ENCODE measurements at places on chromosomes 4 and X.

GRCh38 chrX:30278365-30278764 is 30.8 kb downstream of the NR0B1 start:
- H3K27me3 ChIP-seq: no peaks in the 10 kb centered on the region
- no peak for DNase-seq

DNA sequence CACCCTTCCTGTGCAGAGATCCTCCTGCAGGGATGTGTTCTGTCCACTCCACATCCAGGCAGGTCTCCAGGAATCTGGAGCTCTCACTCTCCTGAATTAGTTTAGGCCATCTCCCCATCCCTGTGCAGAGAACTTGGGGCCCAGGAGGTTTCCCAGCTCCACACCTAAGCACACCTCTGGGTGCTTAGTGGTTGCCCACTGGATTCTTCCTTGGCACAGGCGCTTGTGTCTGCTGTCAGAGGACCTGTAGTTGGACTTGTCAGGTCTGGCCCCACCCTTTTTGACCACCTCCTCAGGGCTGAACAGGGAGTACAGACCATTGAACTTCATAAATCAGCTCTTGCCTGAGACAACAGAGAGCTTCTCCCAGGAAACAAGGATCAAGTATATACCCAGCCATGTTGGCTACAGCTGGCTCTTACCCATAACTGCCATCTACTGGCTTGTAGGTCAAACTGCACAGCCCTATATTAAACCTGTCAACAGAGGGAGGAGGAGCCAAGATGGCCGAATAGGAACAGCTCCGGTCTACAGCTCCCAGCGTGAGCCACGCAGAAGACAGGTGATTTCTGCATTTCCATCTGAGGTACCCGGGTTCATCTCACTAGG is 275.5 kb downstream of the PPARGC1A start:
- H3K4me1 ChIP-seq: no peaks in the 10 kb centered on the region
- H3K4me3 ChIP-seq: no peak overlapping the region
- no peak for DNase-seq
- H3K27me3 ChIP-seq: no peaks in the 10 kb centered on the region
- no peak overlapping the region for H3K27ac ChIP-seq
- H3K36me3 ChIP-seq: no peaks in the 10 kb centered on the region

DNA sequence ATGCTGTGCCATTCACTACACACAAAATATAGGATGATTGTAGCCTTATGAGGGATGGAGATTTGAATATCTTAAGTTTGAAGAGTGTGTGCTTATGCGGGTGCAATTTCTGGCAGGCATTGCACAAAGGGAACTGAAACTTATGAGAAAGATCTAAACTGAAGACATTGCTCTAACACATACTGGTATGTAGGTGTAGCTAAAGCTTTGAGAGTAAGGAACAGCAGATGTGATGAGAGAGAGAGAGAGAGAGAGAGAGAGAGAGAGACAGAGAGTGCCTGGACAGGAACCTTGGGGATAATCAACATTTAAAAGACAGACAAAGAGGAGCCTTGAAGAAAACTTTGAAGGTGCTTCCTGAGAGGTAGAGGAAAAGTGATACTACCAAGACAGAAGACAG is 379.7 kb downstream of the SPRY1 start:
- no peaks in the 10 kb centered on the region for H3K27me3 ChIP-seq
- no peak for DNase-seq
- no peak overlapping the region for H3K4me3 ChIP-seq
- H3K4me1 ChIP-seq: peaks cover 4% of the 10 kb centered on the region

DNA sequence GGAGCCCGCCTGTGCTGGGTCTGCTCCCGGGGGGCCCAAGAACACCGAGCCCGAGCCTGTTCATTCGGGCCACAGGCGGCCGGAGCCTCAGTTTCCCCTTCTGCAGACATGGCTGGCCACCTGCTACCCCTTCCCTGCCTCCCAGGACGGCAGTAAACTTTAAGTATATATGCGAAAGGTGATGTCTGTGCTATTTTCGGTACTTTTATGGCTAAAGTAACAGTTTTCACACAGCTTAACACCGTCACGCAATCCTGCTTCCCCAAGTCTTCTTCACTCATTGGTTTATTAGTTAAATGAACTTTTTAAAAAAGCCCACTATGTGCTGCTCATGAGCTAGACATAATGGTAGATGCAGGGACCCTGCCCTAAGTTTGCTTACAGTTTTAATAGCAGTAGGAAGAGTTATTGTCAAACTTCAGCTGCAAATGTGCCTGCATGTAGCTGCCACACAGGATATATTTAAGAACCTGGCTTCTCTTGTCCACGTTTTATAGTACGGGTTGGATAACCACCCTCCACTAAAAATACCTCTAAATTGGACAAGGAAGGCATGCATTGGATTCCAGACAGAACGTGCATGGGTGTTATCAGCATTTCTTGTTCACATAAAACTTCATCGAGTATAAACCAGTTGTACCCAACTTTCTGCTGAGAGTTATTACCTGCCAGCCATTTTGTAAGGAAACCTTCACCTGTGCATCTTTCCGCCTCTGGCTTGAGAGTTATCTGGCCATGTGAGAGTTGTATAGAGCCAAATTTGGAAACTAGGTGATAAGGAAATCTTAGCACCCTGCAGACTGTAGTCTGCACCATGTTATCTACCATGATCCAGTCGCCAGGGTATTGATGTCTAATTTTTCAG is 741 bp downstream of the ANAPC4 start:
- DNase-seq: no peak
- peak overlapping the region; percentile 36 for H3K27ac ChIP-seq
- H3K36me3 ChIP-seq: peaks cover 22% of the 10 kb centered on the region
- no peak overlapping the region for H3K4me3 ChIP-seq

DNA sequence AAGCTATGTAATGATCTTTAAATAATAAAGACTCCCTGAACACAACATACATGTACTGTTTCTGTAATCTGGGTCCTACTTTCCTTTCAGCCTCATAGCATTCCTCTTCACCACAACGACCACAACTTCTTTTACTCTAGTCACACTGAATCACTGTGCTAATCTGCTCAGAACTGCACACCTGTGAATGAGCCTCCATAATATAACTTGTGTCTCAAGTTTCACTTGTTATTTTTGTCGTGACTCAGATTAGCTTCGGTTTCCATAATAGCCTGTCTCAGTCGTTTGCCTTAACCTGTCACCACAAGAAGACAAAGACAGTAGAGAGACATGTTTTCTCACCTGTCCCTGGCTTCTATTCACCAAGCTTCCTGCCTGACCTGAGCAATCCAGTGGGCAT is 61.8 kb downstream of the MAGED1 start:
- no peak for DNase-seq
- no peaks in the 10 kb centered on the region for H3K4me1 ChIP-seq
- no peak overlapping the region for H3K27ac ChIP-seq
- no peak overlapping the region for H3K4me3 ChIP-seq

DNA sequence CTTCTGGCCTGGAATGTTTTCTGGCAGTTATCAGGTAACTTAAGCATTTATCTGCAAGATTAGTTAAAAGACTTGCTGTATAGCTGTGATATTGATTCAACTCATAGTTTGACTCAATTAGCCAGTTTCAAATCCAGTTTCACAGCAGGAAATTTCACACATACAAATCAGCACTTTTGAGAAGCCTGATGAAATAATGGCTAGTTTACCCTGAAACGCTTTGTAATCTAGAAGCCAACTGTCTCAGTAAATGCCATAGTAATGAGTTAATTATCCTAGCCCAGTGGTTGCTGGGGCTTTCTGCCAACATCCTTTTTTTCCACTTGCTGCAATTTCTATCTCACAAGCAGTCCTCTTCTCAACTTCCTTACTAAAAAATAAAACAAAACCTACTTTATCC is 53.1 kb downstream of the ARHGEF38 start:
- no peak overlapping the region for H3K27ac ChIP-seq
- no peak overlapping the region for H3K4me3 ChIP-seq
- no peaks in the 10 kb centered on the region for H3K4me1 ChIP-seq
- DNase-seq: no peak

DNA sequence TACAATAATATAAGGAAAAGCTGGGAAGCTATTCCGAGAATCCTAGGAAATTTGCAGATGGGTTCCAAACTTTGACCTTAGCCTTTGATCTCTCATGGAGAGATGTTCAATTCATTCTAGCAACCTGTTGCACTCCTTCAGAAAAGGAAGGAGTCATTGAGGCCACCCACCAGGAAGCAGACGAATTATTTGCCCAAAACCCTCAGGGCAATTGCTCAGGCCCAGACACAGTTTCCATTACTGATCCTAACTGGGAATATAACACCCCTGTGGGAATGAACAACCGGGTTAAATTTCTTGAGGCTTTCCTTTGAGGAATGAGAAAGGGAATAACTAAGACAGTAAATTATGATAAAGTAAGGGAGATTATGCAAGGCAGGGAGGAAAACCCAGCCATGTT is 13.5 kb upstream of the ZNF280C start:
- H3K27me3 ChIP-seq: peaks cover 6% of the 10 kb centered on the region
- H3K4me1 ChIP-seq: peaks cover 42% of the 10 kb centered on the region
- peaks cover 5% of the 10 kb centered on the region for H3K36me3 ChIP-seq
- no peak overlapping the region for H3K27ac ChIP-seq
- H3K4me3 ChIP-seq: no peak overlapping the region

- no peak overlapping the region for H3K27ac ChIP-seq
- H3K4me3 ChIP-seq: no peak overlapping the region
- no peaks in the 10 kb centered on the region for H3K27me3 ChIP-seq
- peaks cover 10% of the 10 kb centered on the region for H3K36me3 ChIP-seq
- H3K4me1 ChIP-seq: no peaks in the 10 kb centered on the region
Observed at GRCh38 chr4:89800012-89800516, 36.9 kb downstream of the SNCA start.

- no peak overlapping the region for H3K4me3 ChIP-seq
- no peak for DNase-seq
- no peak overlapping the region for H3K27ac ChIP-seq
- H3K27me3 ChIP-seq: no peaks in the 10 kb centered on the region
Observed at GRCh38 chr4:158715802-158716201, 7.4 kb downstream of the PPID start.

DNA sequence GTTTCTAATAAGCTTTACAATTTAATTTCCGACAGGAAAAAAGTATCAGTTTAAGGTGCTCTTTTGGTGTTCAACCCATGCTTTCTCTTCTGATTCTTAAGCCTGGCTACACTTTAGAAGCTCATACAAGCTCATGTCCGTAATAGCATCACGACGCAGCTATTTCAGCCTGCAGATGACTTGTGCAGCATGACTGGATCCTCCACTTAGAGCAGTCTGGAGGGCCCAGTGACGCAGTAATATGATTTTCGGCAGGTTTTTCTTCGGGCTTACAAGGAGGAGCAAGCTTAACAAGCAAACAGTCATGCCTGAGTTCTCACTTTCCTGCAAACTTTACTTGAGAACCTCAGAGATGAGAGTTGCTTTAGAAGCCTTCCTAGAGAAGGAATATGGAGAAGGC is 85.3 kb upstream of the MAML3 start:
- H3K27ac ChIP-seq: peak overlapping the region; percentile 75
- no peaks in the 10 kb centered on the region for H3K27me3 ChIP-seq

- H3K4me3 ChIP-seq: peak overlapping the region; percentile 70
- no peak for DNase-seq
- H3K4me1 ChIP-seq: peaks cover 92% of the 10 kb centered on the region
- peak overlapping the region; percentile 38 for H3K27ac ChIP-seq
Observed at GRCh38 chr4:3387943-3388361, 53.8 kb upstream of the HGFAC start.

- no peak overlapping the region for H3K27ac ChIP-seq
- peaks cover 72% of the 10 kb centered on the region for H3K4me1 ChIP-seq
- DNase-seq: no peak
- H3K36me3 ChIP-seq: no peaks in the 10 kb centered on the region
- H3K27me3 ChIP-seq: peaks cover 14% of the 10 kb centered on the region
Observed at GRCh38 chr4:7503559-7504249, 69.0 kb upstream of the PSAPL1 start.

DNA sequence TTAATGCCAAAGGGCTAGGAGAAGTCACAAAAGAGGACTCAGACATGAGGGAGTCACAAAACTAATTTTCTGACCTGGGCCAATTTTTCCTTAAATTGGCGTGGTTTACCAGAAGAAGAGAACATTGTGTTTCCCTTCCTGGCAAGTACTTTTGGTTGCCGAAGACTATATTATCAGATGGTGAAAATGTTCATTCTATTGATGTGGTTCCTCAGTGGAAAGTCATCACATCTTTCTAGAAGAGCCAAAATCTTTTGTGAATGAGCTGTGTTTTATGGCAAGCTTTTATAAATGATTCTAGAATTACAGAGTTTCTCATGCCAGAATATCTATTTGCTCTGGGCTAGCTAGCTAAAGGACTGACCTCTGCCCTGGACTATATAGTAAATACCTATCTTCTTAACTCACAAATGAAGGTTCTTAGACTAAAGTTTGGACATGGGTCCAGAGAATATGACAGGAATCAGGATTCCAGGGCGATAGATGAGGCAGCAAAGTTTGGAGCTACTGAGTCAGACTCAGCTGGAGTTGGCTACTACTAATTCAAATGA is 288.9 kb downstream of the IL1RAPL2 start:
- no peak overlapping the region for H3K27ac ChIP-seq
- no peak overlapping the region for H3K4me3 ChIP-seq
- no peaks in the 10 kb centered on the region for H3K36me3 ChIP-seq
- DNase-seq: no peak
- H3K4me1 ChIP-seq: peaks cover 16% of the 10 kb centered on the region

GRCh38 chr4:42641161-42641560 is 15.7 kb downstream of the ATP8A1 start:
- no peaks in the 10 kb centered on the region for H3K27me3 ChIP-seq
- H3K4me3 ChIP-seq: no peak overlapping the region
- no peak overlapping the region for H3K27ac ChIP-seq
- peaks cover 3% of the 10 kb centered on the region for H3K4me1 ChIP-seq

GRCh38 chrX:93673056-93673868 is at the start of gene NAP1L3:
Gene NAP1L3, minus strand, starts transcription at chrX:93673578. Its CDS starts 274 bp downstream, at chrX:93673304.
- peaks cover 21% of the 10 kb centered on the region for H3K4me1 ChIP-seq
- H3K36me3 ChIP-seq: no peaks in the 10 kb centered on the region
- peak; percentile 81 for DNase-seq
- peaks cover 5% of the 10 kb centered on the region for H3K27me3 ChIP-seq
- peak within 1 kb of the TSS; percentile 96 for H3K4me3 ChIP-seq

- H3K36me3 ChIP-seq: peaks cover 11% of the 10 kb centered on the region
- DNase-seq: peak; percentile 6
- H3K27me3 ChIP-seq: no peaks in the 10 kb centered on the region
Observed at GRCh38 chrX:18931972-18932371, 51.9 kb downstream of the PHKA2 start.

DNA sequence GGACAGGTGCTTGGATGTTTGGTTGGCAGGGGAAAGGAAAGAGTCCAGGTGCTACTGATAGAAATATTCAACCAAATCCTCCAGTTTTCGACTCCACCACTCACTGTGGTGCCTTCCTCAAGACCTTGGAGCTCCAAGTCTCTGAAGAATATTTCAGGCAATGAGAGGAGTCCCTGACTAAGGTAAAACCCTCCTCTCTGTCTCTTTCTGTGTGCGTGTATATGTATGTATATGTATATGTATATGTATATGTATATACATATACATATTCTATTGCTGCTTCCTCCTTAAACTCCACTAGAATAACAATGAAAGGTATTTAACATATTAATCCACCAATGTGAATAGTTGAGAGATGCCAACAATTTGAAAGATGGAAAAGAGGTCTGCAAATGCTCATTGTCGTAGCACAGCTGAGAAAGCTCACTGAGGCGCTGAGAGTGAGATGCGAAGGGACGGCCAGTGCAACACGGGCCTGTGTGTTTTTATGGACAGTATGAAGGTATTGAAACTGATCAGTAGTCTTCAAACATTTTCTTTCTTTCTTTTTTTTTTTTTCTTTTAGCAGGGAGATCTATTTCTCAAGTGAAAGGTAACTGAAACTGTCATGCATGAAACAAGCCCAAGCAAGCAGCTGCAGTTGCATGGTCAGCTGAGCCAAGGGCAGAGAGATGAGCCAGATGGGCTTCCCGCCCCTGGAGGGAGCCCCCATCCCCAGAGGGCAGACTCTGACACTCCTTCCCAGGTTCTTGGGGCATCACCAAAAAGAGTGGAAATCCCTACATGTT is 41.1 kb upstream of the HS3ST1 start:
- DNase-seq: no peak
- no peaks in the 10 kb centered on the region for H3K36me3 ChIP-seq
- no peak overlapping the region for H3K4me3 ChIP-seq

Measured in nephron progenitor cell (in vitro differentiated cells).